AG04450 (cell line): ENCODE measurements at places on chromosomes 2 and 18. TPM values are rescaled to one million over a fixed set of nuclear protein-coding genes. Genes with fewer than 3 reads are reported as not detected.

GRCh38 chr2:151265991-151266390, 4.3 kb upstream of the RBM43 start:
- DNase-seq = no peak

DNA sequence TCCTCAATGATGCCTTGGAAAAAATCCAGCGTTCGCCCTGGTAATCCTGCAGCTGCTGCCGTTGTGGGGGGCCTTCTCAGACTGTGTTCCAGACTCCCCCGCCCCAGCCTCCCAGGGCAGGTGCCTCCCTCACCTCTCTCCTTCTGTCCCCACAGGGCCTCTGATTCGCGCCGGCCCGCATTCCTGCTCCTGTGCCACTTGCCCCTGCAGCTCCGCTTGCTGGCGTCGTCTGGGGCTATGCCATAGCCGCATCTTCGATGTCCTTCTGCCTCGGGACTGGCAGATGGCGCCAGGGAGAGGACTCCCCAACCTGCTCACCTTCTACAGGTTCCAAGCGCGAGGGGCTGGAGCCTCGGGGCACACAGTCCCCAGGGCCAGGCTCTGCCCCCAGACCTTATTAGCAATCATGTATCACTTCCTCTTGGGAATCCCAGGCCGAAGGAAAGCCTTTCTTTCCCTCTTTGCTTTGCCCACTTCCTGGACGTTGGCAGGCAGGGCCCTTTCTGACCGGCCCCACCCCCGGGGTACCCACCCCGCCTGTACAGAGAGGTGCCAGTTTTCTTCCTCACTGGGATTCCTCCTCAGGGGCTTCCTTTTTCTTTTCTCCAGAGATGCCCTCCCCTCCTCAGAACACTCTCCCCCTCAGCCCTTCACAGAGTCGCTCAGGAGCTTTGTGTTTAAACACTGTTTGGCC, 4.4 kb downstream of the SPATA3 start:
- DNase-seq = no peak

The RNF125 gene
- polyA plus RNA-seq = 0.37 and 0.41 TPM in 2 replicates

DNA sequence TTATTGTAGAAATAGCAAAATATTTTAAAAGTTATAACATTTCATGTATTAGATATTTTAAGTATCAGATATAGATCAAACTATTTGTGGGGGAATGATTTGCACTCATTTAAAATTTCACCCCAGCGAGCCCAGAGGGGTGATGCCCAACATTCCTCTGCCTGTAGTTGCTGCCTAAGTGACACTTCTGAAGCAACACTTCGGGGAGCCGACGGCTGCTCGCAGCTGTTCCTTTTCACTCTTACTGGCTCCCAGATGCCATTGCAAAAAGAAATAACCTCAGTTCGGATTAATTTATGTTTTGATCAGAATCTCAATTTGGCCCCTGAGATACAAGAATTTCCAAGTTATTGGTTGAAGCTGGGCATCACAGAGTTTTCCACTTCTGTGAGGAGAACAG, 603.8 kb downstream of the PLCL1 start:
- DNase-seq = no peak

The CXCR4 gene
- not detected in 2 replicates for polyA plus RNA-seq
